ENCODE measurements at places on chromosomes 16 and 17.

DNA sequence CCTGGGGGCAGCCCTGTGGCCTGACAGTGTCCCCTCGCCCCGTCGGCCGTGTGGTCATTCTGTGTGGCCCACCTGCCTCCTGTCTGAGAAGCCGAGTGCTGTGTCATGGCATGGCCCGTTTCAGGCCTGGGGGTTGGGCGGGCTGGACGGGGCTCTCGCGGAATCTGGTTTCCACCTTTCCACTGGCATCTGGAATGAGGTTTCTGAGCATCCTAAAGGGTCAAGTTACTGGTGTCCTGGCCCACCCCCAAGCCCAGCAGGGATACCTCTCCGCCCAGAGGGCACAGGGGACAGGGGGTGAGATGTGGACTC lies 7.8 kb downstream of the DBNDD1 start:
- DNase-seq: no peak

DNA sequence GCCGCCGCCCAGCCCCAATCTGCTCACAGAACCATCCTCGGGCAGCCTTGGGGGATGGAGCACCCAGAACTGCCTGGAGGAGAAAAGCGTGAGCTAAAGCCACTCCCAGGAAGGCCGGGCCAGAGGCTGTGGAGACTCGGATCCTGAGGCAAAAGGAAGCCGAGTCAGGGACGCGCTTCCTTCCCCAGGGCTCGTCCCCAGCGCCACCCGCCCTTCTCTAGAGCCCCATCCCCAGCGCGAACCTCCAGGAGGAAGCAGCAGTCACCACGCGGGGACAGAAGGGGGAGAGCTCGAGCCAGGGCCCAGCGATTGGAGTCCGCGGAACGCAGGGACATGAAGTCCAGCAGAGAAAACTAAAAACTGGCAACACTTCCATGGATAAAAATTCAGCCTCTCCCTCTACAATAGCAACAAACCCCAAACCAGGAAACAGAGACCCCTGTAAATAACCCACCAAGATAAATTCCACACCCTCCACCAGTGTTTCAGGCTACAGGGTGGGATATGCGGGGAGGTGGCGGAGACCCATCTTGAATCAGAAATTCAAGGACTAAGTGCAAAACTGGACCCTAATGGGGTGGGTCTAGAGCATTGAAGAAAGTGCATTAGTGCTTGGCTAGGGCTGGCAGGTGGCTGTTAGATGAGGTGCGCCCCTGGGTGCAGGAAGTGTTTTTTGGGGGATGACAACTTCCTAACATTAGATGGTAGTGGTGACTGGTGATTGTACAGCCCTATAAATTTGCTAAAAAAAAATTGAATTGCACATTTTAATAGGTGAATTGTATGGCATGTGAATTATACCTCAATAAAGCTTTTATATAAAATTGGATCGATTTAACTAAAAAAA lies 116.1 kb upstream of the METRNL start:
- DNase-seq: peak; percentile 69

GRCh38 chr16:3356118-3356517 lies 429 bp downstream of the OR2C1 start:
- DNase-seq: no peak

GRCh38 chr17:55301521-55302406 lies 37.0 kb downstream of the HLF start:
- DNase-seq: no peak

GRCh38 chr17:67511012-67511411 lies 133.9 kb downstream of the PITPNC1 start:
- no peak for DNase-seq

DNA sequence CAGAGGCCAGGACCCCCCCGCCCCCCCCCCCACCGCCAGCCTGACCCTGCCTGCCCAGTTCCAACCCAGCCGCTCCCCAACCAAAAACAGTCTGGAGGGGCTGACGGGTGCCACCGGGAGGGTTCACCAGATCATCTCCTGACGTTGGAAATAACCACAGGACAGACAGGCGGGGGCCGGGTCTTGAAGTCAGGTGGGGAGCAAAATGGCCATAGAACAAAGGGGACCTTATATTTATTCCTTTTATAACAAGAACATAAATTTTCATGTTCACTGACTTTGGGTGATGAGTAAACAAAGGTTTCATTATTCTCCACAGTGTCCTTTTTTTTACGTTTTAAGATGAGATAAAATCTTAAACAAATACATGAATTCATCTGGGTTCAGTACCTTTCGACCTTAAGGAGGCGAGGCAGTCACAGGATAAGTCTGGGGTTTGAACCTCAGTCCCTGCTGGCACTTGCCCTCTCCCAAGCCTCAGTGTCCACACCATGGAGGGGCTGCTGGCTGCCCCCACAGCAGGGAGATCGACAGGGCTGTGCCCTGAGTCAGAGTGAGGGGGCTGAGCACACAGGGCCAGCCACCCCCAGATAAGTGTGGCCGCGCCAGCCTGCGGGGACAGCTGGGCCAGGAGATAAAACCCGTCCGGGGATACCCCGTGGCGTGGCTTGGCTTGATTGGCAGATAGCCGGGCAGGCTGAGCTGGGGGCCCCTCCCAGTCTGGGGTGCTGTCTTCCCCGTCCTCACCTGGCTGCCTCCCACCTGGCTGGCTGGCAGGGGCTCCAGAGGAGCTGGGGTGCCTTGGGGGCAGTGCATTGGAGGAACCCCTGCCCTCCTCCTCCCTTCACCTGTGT lies 15.0 kb downstream of the SLC7A5 start:
- no peak for DNase-seq

DNA sequence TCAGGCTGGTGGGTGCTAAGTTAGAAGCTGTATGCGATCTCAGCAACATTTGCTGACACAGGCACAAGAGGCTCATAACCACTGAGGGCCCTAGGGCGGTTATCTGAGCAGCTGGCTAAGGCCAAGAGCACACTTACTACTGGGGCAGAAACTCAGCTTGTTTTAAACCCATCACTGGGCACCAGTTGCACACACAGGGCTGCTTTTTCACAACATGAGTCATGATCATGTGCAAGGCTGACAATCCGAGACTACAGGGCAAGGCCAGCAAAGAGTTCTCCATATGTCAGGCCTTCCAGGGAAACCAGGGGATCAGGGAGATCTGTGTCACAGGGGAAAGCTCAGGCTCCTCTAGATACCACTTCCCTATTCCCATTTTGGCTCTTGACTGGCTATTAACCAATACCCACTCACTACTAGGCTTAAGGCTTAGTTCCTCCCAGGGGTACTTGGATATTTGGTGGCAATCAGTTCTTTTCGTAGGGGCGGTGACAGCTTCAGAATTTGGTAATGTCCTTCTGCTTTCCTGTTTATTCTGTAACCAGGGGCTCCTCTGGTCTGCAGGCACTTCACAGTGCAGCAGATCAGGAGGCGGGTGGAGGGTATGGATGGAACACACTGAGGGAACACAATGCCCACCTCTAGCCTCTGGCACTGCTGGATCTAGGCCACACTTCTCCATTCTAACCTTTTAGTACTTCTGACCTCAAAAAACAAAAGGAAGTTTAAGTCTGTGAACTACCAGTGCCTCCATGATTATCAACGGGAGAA lies 44.9 kb upstream of the ERN1 start:
- DNase-seq: no peak

- no peak for DNase-seq
Observed at GRCh38 chr16:53042235-53042701, 10.4 kb downstream of the CHD9NB start.

DNA sequence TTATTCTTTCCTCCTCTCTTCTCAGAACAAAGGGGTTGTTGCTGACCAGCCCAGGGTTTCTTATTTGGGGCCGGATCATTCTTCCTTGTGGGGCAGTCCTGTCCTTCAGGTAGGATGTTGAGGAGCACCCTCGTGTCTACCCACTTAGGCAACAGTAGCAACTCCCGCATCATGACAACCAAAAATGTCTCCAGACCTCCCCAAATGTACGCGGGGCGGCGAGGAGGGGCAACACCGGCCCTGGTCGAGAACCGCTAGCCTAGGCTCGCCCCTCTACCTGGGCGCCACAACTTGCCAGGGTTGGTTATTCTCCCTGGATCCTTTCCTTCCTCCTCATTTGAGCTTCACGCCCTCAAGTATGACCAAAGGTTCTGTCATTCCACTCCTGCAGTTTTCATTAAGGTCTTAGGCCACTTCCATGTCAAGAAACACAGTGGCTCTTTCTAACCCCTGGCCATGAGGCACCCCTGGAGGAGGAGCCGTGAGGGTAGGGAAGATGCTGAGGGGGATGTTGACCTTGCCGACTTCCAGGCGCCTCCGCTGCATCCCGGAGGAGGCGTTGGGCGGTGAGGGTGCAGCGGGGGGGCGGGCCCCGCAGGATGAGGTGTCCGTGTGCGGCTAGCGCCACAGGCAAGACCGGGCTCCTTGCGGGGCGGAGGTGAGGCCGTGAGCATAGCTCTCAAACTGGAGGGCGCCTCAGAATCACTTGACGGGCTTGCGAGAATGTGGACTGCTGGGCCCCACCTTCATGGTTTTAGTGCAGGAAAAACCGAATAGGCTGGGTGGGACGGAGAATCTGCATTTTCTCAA lies 712 bp upstream of the SPECC1 start:
- no peak for DNase-seq

GRCh38 chr16:58039829-58040495 lies 14.4 kb downstream of the MMP15 start:
- no peak for DNase-seq

- DNase-seq: no peak
Observed at GRCh38 chr17:17606416-17607000, 15.0 kb upstream of the PEMT start.

DNA sequence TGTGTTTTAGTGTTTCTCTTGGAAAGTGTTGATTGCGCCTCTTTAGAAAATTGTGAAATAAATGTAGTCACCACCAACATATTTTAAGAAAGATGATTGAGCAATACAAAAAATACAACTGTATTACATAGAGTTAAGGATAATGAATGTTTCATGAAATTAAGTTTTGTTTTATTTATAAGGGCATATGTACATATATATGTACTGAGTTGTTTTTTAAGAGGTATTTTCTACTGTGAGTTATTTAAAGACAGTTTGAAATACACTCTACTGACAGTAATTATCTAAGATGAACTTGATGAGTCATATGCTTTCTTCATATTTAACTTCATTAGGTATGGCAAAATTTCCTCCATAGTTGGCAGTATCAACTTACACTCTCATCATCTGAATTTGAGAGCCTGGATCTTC lies 411.7 kb downstream of the HS3ST3B1 start:
- no peak for DNase-seq

GRCh38 chr17:74578979-74579378 lies 11.7 kb upstream of the CD300H start:
- no peak for DNase-seq

GRCh38 chr16:85220125-85220839 lies 108.0 kb upstream of the CIBAR2 start:
- peak; percentile 76 for DNase-seq

DNA sequence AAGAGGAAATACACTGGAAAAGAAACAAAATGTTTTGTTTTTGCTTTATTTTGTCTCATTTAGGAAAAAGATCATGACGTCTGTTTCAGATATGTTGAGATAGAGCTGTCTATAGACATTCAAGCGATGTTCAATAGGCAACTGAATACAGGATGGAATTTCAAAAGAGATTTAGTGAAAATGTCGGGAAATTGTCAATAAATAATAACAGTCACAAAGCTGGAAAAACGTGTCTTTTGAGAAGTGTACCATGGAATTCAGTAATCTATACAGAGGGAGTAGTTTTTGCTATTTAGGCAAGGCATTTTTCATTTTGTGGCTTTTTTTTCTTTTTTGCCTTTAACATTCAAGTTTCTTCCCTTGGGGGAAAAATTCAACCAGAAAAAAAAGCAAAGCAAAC lies 33.0 kb downstream of the TMEM100 start:
- DNase-seq: no peak

- DNase-seq: no peak
Observed at GRCh38 chr16:2235695-2236336, 428 bp upstream of the DNASE1L2 start.

DNA sequence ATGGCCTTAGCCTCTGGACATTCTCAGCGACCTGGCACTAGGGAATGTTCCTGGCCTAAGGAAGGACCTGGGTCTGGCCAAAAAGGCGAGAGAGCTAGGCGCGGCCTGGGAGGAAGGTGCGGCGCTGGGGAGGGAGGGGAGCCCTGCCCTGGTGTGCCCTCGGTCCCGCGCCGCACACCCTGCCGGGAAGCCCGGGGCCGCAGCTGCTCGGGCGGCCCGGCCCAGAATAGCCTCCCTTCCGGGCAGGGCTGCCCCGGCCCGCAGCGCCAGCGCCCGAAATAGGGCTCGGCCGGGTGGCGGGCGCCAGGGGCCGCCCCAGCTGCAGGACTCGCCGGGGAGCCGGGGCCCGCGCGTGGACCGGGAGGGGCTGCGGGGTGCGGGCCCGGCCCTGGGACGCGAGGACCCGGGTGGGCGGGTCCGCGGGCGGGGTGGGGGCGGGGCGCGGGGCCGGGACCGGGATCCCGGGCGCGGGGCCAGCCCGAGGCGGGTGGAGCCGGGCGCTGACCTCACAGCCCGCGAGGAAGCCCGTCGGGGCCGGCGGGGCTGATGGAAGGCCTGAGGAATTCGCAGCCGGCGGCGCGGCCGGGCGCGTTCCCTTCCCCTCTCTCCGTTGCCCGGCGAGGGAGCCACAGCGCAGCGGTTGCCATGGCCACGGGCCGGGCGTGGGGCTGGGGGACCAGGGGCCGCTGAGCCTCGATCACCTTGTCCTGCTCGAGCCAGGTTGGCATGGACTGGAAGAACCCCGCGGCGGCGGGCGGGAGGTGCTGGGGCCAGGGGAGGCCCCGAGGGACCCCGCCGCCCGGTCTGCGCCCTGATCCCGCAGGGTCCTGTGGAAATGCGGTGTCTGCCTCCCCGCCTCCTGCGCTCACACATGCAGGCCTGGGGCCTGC lies 18.1 kb downstream of the SOCS3 start:
- peak; percentile 86 for DNase-seq

DNA sequence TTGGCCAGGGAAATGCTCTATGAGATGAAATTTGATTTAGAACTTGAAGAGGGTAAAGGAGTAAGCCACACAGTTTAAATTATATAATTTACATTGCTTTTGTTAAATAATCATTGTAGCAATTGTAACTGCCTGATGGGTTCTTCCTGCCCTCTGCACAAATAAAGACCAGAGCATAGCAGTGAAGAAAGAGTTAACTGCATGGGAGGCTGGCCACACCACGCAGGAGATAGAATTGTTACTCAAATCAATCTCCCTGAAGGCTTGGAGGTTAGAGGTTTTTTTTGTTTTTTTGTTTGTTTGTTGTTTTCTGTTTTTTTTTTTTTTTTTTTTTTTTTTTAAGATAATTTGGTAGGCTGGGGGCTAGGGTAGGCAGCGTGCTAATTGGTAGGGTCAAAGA lies 467.0 kb upstream of the GOT2 start:
- no peak for DNase-seq

DNA sequence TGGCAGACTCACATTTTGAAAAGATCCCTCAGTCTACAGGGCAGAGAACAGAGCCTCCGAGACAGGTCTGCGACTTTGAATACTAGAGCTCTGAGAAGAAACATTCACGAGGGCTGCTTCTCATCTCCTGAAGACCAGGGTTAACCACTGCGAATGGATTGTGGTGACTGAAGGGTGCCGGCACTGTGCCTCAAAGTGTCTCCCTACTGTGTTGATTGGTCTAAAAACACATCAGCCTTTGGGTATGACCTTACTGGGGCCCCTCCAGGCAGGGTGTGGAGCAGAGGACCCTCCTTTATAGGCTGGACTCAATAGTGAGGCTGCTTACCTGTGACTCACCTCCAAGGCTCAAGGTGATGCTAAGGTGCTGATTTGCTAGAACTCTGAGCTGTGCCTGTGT lies 2.6 kb upstream of the LGALS9 start:
- no peak for DNase-seq

GRCh38 chr17:67474081-67474661 lies 97.1 kb downstream of the PITPNC1 start:
- peak; percentile 28 for DNase-seq

- no peak for DNase-seq
Observed at GRCh38 chr16:78116946-78117345, 17.5 kb downstream of the WWOX start.

All from SJSA1 (cell line).